ENCODE measurements at places on chromosomes 7 and 10.

DNA sequence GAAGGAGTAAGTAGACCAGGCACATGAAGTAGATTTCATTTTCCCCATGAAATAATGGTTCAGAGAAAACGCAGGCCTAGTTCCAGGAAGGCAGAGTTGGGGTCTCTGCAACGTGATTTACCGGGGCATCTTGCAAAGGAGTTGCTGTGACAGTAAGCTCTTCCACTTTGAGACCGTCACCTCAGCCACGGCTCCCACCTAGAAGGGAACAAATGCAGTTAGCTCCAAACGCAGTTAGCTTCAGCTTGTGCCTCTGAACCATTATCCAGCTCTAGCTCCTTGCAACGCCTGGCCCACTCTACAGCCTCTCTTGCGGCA, 7.0 kb upstream of the MYO1G start:
- no peak for DNase-seq

- no peak for DNase-seq
Observed at GRCh38 chr7:110296321-110296720, 794.6 kb upstream of the LRRN3 start.

GRCh38 chr7:88042157-88042556, 108.1 kb downstream of the ADAM22 start:
- no peak for DNase-seq

DNA sequence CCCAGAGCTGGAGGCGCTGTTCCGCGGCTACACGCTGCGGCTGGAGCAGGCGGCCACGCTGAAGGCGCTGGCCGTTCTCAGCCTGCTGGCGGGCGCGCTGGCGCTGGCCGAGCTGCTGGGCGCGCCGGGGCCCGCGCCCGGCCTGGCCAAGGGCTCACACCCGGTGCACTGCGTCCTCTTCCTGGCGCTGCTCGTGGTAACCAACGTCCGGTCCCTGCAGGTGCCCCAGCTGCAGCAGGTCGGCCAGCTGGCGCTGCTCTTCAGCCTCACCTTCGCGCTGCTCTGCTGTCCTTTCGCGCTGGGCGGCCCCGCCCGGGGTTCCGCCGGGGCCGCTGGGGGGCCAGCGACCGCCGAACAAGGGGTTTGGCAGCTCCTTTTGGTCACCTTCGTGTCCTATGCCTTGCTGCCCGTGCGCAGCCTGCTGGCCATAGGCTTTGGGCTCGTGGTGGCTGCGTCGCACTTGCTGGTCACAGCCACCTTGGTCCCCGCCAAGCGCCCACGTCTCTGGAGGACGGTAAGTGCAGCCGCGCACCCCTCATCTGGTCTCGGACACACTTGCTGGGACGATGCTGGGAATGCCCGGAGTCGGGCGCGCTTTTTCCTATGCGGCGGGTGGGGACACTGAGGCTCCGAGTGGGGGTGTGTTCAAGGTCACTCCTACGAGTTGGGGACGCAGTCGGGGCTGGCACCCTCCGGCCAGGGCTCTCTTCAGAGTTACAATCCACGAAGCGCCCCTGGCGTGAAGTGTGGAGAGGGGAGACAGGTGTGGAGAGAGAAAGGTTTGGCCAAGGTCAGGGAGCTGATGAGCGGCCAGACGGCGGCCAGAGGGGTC, 717 bp downstream of the ADCY1 start:
- no peak for DNase-seq

DNA sequence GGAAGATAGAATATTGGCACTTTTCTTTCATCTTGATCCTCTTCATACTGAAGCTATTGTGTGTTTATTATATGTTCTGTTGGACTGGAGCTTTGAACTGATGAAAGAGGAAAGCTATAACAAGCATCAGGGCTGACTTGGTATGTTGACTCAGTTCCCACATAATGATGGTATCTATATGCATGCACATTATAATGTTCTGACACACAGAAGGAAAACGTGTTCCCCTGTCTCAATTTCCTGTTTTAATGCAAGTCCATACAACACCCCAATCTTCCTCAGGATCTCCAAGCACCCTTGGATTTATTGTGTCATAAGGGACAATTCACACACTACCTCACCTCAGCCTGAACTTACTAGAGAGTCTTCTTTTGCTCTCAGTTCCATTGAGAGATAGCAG, 8.3 kb upstream of the WASL start:
- DNase-seq: no peak

DNA sequence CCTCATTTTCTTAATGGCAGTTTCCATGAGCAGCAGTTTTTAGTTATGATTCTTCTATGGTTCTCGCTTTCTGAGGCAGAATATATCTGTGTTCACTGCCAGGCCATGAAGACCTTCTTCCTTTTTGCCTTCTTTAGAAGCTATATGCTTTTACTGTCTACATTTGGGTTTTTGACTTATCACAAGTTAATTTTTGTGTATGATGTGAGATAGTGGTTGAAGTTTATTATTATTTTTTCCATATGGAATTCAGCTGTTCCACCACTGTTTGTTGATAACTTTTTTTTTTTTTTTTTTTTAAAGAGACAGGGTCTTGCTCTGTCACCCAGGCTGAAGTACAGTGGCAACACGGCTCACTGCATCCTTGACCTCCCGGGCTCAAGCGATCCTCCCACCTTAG, 44.5 kb downstream of the INPP5A start:
- DNase-seq: no peak

- DNase-seq: no peak
Observed at GRCh38 chr10:57624066-57624465, 643.6 kb downstream of the IPMK start.

GRCh38 chr10:104325436-104326435, 12.5 kb downstream of the ITPRIP start:
- DNase-seq: no peak

DNA sequence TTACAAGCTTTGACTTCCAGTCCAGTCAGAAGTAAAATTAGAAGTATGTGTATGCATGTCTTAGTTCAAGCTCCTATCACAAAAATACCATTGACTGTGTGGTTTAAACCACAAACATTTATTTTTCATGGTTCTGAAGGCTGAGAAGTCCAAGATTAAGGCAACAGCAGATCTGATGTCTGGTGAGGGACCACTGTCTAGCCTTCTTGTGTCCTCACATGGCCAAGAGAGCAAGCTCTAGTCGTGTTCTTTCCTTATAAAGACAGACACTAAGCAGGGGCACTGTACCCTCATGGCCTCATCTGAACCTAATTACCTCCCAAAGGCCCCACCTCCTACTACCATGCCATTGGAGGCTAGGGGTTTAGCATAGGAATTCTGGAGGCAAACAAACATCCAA, 41.3 kb upstream of the ARL4A start:
- no peak for DNase-seq

GRCh38 chr10:104327745-104328645, 10.3 kb downstream of the ITPRIP start:
- DNase-seq: no peak

DNA sequence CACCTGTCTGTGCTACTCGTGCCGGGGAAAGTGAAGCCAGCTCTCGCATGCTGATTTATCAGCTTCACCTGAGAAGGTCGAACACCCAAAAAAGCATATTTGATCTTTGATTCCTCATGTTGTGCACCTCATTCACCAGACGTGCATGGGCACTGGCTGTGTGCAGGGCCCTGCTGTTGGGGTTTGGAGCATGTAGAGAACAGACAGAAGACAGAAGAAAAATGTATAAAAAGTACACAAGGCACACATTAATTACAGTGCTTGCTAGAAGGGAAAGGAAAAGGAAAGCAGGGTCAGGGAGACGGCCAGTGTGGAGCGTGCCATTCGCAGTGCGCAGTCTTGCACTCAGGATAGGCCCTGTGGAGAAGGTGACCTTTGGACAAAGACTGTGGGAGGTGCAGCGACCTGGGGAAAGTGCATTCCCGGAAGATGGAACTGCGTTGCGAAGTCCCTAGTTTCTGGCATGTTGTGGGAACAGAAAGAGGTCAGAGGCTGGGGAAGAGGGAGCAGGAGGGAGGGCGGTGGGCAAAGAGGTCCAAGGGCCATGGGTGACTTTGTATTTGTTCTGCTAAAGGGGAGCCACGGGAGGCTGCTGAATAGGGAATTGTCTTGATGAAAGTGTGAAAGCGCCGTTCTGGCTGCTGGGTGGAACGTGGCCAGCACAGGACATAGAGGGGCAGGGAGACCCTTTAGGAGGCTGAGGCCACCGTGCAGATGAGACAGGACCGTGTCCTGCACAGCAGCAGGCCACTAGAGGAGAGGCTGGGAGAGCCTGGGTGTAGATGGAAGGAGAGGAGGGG, 232.8 kb downstream of the GLRX3 start:
- no peak for DNase-seq

GRCh38 chr7:88759230-88760135, at the start of gene ZNF804B:
ZNF804B (plus strand) TSS chr7:88759700; CDS start chr7:88759977, 277 bp downstream.
- peak; percentile 6 for DNase-seq

DNA sequence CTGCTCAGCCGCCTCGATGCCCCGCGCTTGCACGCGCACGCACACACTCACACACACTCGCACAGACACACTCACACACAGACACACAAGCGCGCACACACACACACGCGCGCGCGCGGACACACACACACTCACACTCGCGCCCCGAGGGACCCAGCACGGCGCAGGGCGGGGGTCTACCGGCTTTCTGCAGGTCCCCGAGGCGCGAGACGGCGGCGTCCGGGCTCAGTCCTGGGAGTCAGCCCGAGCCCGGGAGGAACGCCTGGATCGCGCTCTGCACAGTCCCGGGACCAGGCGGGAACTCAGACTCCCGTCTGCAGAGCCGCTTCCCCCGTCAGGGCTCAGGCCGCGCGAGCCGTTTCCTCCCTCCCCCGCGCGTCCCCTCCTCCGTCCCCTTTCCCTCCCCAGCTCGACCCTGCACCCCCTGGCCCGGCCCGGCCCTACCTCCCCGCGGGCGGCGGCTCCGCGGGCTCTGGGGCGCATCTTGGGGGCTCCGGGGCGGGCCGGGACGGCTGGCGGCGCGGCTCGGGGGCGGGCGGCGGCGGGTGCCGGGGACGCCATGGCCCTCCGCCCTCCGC, 464 bp downstream of the DENND2A start:
- DNase-seq: no peak

GRCh38 chr10:16545116-16545736, 23.5 kb upstream of the C1QL3 start:
- no peak for DNase-seq

- DNase-seq: no peak
Observed at GRCh38 chr7:45921381-45921698, 268 bp upstream of the IGFBP3 start.

DNA sequence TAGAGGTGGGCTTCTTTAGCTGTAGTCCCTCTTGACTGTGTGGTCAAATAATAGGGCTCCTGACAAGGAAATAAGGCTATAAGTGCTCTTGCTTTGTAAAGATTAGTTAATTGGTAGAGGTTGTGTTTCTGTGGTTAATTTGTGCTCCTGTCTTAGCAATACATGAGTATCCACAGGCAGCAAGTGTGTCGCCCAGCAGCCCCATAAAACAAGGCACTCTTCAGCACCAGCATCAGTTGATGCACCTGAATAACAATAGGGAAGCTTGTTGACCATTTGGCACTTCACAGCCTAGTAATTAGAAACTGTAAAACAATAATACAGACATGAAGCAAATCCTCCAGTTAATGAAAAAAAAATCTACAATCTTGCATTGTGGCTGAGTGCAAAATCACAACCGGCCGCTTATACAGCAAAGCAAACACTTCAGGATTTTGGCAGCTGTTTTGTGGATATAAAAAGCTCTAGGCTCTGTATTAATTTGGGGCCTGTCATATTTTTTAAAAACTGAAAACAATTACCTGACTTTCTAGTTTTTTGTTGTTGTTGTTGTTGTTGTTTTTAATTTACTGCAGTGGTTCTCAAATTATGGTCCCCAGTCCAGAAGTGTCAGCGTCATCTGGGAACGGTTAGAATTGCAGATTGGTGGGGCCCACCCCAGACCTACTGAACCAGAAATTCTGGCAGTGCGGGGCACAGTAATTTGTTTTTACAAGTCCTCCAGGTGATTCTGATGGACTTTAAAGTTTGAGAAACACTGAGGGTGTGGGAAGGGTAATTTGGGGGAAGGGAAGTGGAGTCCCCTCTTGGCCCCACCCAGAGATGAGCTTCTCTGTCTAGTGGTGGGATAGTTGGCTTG, 56.8 kb downstream of the AUTS2 start:
- DNase-seq: no peak

DNA sequence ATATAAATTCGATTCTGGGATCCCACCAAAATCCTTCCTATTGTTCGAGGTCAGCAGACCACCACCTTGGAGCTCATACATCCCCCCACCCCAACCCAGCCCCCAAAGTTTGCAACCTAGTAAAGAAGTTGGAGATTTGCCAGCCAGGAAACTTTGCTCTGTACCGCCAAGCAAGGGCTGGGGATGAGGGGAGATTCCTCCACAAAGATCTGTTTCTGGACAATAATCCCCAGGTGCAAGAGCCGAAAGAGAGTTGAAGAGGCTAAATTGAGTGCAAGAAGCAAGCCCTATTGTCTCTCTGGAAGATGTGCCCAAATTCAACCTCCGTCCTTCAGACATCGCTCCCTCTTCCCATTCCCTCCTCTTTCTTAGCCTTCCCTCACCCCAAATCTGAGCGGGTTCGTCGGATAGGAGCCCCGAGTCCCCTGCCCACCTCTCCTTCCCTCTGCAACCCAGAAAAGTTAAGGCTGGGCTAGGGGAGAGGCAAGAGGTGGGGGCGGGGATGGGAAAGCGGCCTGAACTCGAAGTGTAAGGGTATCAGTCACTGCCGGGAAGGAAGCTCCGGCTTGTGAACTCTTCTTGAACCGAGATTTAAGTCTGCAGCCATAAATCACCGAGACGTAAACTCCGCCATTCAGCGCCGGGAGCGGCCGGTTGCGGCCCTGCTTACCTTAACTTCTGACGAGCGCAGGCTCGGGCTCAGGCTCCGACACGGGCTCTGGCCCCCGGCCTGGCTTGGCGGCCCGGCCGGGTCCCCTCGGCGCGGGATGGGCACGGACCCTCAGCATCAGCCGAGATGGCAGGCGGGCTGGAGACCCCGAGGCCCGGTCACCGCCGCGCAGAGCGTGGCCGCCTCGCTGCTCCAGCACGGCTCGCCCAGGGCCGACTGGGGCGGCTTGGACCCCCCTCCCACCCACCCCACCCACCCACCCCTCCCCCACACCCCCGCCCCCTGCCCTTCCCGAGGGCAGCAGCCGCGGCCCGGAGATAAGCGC, 10.8 kb upstream of the HOXA2 start:
- DNase-seq: no peak

DNA sequence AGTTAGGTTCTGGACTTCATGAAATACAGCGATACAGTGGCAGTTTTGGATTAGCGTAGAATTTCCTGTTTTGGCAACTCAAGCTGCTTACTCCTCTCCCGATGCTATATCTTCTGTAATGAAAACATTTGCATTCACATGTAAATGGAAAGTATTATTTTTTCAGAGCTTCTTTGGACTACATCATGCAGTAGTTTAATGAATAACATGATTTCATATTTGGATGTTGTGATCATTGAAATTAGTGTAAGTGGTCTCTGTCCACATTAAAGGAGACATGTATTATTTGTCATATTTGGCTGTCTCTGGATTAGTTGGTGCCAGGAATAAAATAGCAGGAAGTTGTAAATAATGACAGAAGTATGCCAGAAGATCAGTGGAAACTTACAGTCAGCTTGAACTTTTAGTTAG, 331.6 kb downstream of the GFRA1 start:
- no peak for DNase-seq

DNA sequence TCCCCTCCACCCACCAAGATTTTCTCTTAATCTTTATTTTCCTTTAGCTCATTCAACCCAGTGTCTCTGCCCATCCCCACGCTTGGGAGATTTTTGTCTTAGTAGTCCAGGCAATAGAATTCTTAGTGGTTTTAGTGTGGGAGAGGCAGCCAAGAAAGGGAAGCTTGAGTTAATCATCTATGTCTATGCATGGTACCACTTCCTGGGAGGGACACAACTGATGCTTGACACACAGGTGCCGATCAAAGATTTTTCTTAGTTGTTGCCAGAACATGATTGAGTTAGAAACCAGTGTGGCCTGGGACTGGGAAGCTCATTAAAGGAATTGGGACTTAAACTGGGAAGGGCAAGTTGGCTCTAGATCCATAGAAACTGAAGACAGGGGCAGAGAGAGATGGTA, 3.1 kb downstream of the STRA8 start:
- no peak for DNase-seq

Data from caudate nucleus (tissue), 63 donors.